ENCODE measurements at places on chromosomes 2 and 18.

GRCh38 chr2:441258-442022 is 153.5 kb upstream of the ALKAL2 start:
- no peak for DNase-seq

DNA sequence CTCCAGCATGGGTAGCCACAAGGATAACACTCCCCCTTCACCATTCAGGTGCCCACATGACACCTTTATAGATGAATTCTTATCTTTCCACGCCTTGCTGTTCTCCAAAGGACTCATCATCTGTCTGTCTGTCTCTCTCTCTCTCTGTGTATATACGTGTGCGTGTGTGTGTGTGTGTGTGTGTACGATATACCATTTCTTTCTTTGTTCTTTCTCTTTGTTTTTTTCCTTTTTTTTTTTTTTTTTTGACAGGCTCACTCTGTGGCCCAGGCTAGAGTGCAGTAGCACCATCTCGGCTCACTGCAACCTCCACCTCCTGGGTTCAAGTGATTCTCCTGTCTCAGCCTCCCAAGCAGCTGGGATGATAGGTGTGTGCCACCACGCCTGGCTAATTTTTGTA is 98.2 kb downstream of the DLGAP1 start:
- no peak for DNase-seq

DNA sequence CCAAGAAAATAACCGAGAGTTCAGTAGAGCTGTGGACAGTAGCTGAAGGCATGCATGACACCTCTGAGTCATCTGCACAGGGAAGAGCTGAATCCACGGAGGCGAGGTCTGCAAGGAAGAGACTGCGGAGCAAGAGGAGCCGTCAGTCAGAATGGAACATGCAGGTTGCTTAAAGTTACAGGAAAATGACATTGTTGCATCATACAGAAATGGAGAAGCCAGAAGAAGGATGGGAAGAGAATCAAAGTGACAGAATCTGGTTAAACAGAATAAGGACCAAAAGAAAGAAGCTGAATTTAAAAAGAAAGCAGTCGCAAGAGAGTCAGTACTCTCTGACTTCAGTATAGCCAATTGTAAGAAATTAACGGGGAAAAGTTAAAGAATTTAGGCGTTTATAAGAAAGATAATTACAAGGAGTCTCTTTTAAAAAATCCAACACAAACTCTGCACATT is 533.8 kb downstream of the ADCYAP1 start:
- DNase-seq, result no peak

GRCh38 chr2:206981086-206981674 is 41.9 kb downstream of the CPO start:
- DNase-seq, result no peak
